Left lobe of liver (tissue), 2 donors: ENCODE measurements at places on chromosomes 13 and 19. TPM values are rescaled to one million over a fixed set of nuclear protein-coding genes. Genes with fewer than 3 reads are reported as not detected.

FAM124A gene
- 0.50 TPM for total RNA-seq

NANOS3 gene
- not detected for total RNA-seq

ZNF814 gene
- total RNA-seq = 12.9 TPM

ZNF160 gene
- total RNA-seq = 8.8 TPM

KATNAL1 gene
- total RNA-seq = 7.7 TPM

ZNF441 gene
- 3.0 TPM for total RNA-seq

GRCh38 chr19:55600662-55601028, 557 bp downstream of the ZNF524 start:
- no peak for DNase-seq

- no peak for DNase-seq
Observed at GRCh38 chr19:36059180-36059910, 4.6 kb downstream of the WDR62 start.

DNA sequence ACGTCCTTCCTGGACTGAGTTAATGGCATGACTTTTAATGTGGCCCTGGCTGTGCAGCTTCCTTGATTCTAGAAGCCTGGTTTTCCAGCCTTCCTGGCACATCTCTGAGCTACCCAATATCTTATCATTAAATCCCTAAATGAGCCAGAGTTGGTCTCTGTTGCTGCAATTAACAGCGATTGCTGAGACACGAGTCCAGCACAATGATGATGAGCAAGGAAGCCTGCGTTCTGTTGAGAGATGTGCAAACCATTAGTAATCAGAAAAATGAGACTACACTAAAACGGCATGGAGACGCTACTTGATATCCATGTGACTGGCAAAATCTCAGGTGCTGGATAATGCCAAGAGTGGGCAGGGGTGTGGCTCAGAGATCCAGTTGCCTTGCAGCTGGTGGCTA, 26.2 kb downstream of the GPR42 start:
- DNase-seq = no peak

- no peak for DNase-seq
Observed at GRCh38 chr13:66765559-66765958, 464.6 kb downstream of the PCDH9 start.

GRCh38 chr13:110592665-110593064, 22.7 kb upstream of the NAXD start:
- DNase-seq = no peak

DNA sequence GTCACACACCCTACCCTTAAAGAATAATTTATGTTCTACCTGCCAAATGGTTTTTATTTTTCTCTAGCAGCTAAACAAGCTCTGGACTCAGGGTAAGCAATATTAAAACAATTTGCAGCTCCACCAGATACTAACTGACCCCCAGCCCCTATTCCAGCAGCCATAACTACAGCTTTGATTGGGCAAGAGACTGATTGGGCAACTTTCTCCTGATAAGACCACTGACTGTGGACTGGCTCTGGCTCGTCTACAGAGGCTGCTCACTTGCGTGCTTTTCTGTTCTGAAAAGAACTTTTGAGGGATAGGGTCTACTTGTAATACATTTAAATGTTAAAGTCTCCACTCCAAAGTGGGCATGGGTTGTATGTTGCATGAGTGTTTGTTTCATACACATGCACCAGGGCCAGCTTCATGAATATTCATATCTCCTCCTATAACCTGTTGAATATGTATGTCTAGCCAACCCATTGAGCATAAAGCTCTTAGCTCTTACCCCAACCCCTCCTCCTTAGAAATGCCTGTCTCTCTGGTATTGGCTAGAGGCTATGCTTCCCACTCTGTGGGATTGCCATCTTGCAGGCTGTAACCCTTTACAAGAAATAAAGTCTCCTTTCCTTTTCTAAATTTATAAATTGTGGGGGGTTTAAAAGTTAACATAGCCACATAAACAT, 19.9 kb downstream of the OR7A5 start:
- no peak for DNase-seq

- no peak for DNase-seq
Observed at GRCh38 chr13:31625115-31625514, 114.2 kb upstream of the RXFP2 start.

DNA sequence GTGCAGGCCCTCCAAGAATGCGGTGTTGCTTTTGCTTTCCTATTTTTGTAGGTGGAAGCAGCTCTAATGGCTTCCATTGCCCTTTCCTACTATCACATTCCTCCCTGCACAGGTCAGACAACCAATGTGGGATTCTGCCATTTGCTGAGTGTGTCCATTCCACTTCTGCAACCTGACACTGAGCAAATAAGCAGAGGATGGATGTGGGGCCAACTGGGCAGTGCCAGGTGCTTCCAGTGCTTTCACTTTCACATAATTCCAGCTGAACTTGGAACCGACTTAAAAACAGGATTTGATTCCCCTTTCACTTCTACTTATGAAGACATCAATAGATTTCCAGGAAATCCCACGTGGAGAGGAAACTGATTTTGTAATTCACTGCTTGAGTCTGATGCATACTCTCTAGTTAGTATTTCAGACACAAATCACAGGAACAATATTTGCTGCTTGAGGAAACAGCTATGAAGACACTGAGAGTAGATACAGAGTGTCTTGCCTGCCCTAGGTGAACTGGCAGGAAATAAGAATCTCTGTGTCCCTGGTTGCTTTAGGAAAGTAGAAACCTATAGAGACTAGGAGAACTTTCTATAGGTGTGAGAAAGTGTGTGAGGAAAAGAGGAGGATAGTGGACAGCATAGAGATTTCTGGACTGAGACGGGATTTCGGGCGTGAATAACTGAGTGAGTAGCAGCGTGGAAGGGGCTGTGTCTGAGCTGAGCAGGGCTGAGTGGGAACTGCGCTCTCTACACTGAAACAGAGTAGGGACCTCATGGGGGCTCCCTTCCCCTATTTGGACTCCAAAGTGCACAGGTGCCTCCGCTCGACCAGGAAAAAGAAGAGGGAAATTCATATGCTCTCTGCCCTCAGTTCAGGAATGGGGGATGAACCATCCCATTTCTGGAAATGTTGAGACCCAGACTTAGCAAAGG, 22.5 kb downstream of the LGALS16 start:
- DNase-seq = peak; percentile 70

DNA sequence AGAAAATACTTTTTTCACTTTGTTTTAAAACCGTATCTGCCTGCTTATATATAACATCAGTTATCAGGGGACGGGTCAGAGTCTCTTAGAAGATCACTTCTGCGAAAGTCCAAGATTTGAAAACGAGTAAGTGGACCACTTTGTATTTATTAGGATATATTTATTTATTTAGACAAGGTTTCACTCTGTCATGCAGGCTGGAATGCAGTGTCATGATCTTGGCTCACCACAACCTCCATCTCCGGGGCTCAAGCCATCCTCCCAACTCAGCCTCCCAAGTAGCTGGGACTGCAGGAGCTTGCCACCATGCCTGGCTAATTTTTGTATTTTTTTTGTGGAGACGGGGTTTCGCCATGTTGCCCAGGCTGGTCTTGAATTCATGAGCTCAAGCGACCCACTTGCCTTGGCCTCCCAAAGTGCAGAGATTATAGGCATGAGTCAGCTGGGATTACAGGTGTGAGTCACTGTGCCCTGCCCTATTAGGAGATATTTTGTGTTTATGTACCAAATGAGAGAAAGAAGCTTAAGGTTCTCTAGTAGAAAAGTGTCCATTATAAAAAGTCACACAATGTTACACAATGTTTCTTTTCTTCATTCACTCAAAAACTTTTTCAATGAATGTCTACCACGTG, 39.5 kb downstream of the RASL11A start:
- no peak for DNase-seq

DNA sequence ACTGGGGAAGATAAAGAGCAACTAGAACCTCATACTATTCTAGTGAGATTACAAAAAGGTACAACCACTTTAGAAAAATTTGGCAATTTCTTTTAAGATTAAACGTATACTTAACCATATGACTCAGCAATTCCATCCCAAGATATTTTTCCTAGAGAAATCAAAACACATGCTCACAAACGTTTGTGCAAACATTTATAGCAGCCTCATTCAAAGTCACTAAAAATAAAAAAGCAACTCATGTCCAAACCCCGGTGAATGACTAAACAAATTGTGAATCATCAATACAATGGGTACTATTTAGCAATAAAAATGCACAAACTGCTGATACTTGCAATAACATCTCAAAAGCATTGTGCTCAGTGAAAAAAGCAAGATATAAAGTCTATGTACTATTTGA, 121.5 kb downstream of the FRY start:
- DNase-seq = no peak

DNA sequence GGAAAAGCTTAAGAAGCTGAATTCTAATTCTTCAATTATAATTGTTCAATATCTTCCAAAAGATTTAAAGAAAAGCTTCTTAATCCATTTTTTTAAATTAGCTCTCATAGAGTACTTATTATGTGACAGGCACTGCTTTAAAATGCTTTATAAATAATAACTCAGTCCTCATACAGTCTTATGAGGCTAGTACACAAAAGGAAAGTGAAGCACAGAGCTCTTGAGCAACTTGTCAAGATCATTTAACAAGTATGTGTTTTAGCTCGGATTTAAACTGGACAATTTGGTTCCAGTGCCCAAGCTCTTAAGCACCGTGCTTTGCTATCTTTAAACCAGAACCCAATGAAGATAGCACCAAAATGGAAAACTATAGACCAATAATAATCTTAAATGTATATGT, 106.1 kb downstream of the DHRS12 start:
- DNase-seq = no peak

DNA sequence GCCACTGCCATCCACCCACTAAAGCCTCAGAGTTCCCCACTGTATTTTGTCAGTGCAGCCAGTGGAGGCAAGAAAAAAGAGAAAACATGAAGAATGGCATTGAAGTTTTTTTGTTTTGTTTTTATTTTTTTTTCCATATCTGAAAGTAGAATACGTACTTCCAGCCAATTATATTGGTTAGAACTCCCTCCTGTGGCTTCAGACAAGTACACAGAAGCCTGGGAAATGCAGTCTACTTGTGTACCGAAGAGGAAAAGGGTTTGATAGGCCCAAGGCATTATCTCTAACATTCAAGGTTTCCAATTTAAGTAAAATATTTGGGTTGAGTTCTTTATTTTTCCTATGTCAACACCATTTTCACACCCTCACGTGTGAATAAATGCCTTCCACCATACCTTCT, 696.2 kb upstream of the GPC6 start:
- no peak for DNase-seq

DNA sequence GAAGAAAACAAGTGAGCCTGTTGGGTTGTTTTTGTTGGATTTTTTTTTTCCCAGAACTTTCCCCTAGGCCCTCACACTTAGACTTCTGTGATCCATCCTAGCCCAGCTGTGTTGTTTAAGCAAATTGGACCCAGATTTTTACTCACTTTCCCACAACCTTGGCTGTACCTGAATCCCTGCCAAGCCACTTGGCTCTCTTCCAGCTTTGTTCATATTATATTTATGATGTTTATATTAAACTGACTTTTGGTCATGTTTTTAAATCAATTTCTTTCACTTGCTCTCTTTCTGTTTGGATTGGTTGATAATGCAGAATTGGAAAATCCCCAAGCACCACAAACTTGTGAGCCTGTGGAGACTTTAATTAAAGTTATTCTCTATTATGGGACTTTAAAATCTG, 16.6 kb downstream of the OLFM4 start:
- DNase-seq = no peak

GRCh38 chr13:33287142-33287882, 1.8 kb upstream of the STARD13 start:
- DNase-seq = no peak
